T-helper 17 cell (primary cell): ENCODE measurements at places on chromosomes 3 and 15.

GRCh38 chr3:135911110-135911509 is 54.4 kb upstream of the PPP2R3A start:
- no peak for DNase-seq

DNA sequence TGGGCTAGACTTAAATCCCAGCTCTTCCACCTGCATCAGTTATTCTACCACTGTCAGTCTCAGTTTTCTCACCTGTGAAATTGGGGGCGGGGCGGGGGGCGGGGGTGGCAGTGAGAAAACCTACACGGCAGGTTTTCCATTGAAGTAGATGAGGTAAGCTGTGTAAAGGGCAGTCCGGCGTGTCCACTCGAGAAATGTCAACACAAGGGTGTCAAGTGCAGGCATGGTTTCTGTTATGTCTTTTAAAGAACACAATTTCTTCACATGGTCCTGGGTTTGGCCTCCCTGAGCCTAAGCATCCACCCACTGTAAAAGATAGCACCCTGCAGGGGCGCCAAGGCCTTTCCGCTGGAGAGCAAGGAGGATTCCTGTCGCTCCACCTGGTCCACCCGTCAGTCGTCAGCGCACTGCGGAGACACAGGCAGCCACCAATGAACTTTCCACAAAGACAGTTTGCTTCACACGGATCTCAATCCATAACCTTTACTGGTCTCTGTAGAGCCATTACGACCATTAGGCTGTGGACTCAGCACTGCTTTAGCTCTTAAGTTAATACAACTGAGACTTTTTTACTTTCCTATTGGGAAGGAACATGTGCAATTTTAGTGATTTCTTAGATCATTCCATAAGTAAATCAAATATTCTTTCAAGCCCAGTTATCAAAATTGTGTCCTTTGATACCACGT is 99.5 kb upstream of the FOXB1 start:
- no peak for DNase-seq

DNA sequence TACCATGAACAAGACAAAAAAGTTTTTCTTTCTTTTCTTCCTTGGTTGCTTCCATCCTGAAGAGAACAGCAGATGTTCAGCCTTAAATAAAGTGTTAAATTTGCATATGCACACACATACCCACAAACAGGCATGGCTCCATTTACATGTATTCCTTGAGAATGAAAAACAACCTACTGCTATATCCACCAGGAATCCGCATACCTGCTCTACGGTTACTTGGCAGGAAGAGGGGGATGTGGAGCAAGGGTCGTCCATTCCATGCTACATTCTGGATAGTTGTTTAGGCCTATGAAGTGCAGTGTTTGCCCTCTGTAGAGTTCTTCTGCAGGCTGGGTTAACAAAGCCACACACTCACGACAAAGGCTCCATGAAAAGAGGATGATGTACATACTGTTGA is 322.8 kb downstream of the KCNH8 start:
- DNase-seq: no peak

GRCh38 chr3:169755488-169755887 is 9.4 kb downstream of the TERC start:
- no peak for DNase-seq

DNA sequence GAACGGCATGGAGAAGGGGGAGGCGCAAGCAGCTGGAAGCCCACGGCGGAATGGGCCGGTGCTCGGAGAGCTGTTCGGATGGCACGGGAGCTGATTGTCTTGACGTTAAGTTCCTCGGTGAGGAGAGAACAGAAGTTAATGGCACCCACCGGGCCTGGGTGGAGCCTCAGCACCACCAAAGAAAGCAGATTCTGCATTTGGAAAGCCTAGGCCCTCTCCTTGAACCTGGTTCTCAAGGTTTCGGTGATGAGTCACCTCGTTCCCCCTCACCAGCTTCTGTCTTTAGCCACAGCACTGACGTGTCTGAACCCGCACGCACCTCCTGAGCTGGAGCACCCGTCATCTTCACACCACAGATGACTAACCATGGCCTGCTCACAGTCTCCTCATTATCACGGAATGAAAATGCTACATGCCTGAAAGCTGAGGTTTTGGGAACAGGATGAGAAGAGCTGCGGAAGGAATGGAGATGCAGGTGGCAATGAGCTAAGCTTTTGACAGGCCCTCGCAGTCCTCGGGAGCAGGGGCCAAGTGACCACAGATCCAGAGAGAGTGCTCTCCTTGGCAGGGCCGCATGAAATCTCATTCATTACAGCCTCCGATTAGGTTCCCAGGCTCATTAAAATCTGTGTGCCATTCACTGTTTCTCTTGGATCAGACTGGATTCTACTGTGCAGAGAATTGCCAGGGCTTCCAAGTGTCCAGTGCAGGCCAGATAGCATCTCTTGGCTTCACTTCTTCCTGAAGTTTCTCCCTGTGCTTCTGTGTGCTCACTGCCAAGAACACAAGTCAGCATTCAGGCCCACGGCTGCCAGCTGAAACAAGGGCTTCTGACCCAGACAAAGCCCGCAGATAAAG is 96.3 kb upstream of the DLG1 start:
- no peak for DNase-seq

DNA sequence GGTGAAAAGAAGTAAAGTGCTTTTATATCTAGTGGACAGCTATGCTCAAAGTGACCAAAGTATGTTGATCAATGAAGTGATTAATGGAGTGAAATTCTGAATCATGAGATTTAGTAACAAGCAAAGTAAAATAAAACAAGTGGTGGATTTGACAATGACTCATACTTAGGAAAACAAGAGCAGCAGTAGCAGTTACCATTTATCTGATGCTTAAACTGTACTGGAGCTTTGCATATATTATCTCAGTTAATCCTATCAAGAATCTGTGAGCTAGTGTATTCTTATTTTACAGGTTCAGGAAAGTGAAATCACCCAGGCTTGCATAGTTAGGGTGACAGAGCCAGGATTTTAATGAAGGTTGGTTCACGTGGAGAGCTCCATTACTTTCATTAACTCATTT is 50.6 kb upstream of the SPATA16 start:
- DNase-seq: no peak

DNA sequence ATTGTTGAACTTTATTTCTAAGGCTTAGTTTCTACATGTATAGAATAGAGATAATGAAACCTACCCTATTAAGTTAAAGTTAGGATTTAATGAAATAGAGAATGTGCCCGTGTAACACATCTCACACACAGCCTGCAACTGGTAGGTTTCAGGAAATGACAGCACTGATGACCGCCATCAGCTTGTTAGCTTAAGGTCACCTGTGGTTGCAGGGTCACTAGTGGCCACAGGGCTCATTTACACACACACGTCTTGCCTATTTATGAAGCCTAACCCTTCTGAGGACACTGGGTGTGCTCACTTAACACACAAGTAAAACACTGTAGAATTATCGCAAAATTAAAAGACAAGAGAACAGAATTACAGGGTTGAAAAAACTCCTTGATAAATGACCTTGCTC is 20.1 kb downstream of the CHRM5 start:
- no peak for DNase-seq

GRCh38 chr3:29642393-29643033 is 361.6 kb downstream of the RBMS3 start:
- DNase-seq: no peak

GRCh38 chr15:57375827-57376695 is at the start of gene CGNL1:
Gene CGNL1, plus strand, starts transcription at chr15:57376505. Its CDS starts 61,495 bp downstream, at chr15:57438000.
- DNase-seq: no peak

DNA sequence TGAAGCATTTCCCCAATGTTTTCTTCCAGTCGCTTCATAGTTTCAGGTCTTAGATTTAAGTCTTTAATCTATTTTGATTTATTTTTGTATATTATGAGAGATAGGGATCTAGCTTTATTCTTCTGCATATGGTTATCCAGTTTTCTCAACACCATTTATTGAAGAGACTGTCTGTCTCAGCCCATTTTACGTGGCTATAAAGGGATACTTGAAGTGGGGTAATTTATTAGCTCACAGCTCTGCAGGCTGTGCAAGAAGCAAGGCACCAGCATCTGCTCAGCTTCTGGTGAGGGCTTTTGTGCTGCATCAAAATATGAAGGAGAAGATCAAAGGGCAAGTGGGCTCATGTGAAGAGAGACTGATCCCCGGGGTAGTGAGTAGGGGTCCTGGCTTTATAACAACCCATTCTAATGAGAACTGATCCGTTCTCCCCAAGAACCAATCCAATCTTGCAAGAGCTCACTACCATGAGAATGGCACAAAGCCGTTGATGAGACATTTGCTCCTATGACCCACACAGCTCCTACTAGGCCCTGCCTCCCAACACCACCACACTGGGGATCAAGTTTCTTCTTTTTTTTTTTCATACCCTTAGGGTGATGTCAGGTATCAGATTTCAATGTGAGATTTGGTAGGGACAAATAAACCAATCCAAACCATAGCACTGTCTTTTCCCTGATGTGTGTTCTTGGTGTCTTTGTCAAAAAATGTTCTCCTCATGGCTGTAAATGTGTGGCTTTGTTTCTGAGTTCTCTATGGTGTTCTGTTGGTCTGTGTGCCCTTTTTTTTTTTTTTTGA is 63.2 kb downstream of the IQGAP1 start:
- no peak for DNase-seq

DNA sequence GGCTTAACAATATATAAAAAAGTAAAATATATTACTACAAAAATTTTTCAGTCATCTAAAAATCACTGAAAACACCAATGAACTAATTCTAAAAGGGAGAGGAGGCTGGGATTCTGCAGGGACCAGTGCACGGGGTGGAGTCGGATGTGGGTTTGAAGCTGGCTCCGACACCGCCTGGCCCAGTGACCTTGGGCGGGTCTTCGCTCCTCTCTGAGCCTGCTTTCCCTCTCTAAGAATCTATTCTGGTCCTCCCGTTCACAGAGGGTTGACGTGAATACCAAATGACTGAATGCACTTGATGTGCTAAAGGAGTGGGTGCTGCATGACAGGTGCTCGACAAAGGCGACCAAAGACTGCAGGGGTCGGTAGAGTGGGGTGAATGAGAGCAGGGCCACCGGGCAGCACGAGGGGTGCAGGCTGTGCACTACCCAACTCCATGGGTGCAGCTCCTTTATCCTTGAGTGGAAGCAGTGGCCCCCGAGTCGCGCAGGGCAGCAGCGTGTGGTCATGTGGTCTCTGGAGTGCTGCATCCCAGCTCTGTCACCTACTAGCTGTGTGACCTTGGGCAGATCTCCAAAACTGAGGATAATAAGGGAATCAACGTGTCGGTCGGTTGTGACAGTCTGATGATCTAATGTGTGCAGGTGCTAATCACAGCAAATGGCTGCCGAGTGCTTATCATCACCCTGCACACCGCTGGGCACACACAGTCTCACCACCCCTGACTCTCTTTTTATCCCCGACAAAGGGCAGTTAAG is 8.6 kb upstream of the IQSEC1 start:
- no peak for DNase-seq

GRCh38 chr3:52546111-52546901 is 9.9 kb downstream of the UQCC5 start:
- no peak for DNase-seq

DNA sequence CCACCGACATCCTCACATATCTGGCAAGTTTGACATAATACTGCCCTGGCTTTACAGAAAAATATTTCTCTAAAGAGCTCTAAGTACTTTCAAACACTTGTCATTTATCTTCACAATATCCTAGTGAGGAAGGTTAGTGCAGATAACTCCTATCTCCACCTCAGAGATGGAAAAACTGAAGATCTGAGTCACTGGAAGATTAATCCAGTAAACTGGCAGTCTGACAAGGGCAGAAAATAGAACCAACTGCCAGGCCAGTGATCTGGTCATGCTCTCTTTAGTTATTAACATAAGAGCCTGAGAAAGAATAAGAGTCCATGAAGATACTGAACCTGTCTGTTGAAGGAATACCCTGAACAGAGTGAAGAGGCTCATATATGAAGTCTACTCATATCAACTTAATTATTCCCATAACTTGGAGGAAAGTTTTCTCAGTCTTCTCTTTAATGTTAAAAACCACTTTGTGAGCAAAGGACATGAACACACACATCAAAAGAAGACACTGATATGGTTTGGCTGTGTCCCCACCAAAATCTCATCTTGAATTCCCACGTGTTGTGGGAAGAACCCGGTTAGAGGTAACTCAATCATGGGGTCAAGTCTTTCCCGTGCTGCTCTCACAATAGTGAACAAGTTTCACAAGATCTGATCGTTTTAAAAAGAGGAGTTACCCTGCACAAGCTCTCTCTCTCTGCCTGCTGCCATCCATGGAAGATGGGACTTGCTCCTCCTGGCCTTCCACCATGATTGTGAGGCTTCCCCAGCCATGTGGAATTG is 61.4 kb downstream of the GOLIM4 start:
- DNase-seq: no peak

GRCh38 chr3:87398168-87398801 is 121.9 kb upstream of the POU1F1 start:
- DNase-seq: no peak

DNA sequence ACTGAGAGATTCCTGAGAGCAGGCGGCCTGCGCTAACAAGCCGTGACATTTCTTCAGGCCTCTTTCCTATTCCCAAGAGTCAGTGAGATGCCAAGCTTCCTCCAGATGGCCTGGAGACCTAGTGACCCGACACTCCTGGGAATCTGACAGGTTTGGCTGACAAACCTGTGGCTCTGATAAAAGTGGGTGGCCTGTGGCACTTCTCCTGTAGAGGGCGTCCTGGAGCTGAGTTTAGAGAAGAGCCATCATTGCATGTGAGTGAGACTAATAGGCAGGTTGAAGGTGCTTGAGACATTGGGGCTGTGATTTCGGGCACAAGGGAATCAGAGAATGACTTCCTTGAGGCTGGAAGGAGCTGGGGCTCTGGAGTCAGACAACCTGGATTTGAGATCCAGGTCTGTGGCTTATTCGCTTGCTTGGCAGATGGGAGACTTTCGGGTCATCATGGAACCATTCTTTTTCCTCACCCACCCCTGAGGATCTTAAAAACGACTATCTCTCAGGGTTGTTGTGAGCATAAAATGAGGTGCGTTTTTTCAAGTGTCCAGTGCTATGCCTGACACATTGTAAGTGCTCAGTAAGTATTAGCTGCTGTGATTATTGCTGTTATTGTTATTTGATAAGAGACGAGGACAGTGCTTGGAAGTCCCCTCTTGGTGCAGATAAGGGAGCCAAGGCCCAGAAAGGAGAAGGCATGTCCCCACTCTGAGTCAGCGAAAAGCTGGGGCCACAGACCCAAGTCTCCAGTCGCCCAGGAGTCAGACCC is 77.2 kb downstream of the SCN10A start:
- no peak for DNase-seq

DNA sequence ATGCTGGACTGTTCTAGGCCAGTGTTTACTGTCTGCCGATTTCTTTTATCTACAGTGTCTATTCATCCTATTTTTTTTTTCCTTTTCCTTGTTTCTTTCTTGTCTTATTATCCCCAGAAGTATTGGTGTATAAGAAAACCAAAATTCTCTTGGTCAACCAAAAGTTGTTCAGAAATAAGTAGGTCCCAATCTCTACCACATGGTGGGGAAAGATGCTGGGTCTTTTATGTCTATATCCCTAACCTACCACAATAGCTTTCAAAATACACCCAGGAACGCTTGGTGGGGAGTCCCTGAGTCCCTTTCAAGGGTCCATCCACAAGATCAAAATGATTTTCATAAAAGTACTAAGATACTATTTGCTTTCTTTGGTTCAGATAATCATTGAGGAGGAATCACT is 225.6 kb downstream of the CLSTN2 start:
- DNase-seq: no peak

- DNase-seq: no peak
Observed at GRCh38 chr3:178512647-178513046, 23.6 kb upstream of the KCNMB2 start.

GRCh38 chr3:12170207-12170606 is 11.5 kb upstream of the TIMP4 start:
- DNase-seq: no peak

GRCh38 chr3:127483005-127483641 is 107.4 kb downstream of the TPRA1 start:
- DNase-seq: no peak

- DNase-seq: no peak
Observed at GRCh38 chr3:43005981-43006380, 26.9 kb downstream of the GASK1A start.
